ENCODE measurements at places on chromosomes 7 and 10.

DNA sequence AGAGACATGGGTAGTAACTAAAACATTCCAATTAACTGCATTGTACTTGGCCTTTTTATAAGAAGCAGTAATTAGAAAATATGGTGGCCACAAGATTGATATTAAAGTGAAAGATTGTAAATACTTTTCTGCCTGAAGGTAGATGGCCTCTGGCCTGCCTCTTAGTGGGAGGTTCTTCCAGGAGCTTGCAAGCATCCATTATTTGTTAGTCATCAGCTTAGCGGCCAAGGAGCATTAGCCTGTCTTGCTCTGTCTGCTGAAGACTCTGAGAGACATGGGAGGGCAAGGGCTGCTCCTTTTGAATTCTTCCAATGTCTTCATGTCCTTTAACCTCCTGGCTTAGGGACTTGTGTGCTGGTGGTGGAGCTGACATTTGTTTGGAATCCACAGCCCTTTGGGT lies 80.4 kb downstream of the TCF7L2 start:
- peak; percentile 35 for DNase-seq

GRCh38 chr10:47325303-47326291 lies 3.3 kb downstream of the GDF2 start:
- no peak for DNase-seq

DNA sequence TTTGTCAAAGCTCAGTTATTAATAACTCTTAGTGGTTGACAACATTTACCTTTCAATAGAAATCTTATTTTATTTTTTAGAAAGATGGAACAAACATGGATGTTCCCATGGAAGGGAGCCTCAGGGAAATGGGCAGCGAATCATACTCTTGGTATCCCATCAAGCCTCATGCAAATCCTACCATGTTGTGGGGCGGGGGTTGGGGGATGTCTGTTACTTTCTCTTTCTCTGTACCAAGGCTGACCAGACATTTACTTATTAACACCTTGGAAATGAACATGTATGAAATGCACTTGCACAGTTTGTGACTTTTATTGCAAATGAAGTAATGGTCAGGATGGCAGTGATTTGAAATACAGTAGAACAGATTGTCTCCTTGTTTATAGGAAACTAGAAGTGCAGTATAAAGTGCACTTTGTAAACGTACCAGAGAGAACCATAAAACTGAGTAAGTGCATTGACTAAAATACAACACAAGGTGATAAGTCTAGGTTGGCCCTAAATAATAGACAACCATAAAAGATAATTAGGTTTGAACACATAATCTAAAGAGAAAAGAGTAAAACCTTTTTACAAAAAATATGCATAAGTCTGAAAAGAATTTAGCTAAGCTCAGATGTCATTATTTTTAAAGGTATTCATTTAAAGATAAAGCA lies 32.4 kb downstream of the SEMA3D start:
- peak; percentile 50 for DNase-seq

- no peak for DNase-seq
These were observed 43.8 kb downstream of the PRLHR start for GRCh38 chr10:118551535-118552100.

- DNase-seq: peak; percentile 71
These were observed 34.1 kb downstream of the ZRANB1 start for GRCh38 chr10:124975977-124976514.

DNA sequence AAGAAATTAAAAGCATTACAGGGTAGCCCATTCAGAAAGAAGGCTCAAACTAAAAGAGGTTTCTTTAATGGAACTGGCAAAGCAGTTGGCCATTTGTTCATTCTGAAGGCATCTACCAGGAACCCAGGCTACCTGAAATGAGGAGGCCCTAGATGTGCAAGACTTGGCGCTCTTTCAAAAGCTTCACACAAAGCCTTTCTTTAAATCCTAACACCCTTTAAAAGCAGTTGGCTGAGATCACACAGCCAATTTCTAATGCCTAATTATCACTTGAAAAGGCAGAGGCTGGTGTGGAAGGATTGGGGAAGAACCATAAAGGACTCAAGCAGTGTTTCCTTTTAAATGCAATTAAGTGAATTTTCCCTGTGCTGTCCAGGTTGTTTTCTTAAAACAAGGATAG lies 23.2 kb downstream of the PPP1R17 start:
- DNase-seq: no peak

DNA sequence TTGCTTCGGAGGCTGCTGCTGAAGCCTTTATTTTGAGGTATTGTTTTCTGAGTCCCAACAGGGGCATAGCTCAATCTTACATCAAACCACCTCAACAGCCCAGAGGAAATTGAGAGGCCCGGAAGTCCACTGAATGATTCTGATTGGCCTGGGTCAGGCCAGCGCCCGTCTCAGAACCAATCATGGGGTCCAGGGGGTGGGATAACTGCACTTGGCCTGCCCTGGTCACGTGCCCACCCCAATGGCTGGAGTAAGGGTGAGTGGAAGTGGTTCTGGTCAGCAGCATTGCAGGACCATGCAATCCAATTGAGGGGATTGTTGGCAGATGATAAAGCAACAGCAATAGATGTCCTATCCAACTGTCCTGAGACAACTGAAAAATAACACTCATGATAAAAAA lies 190.6 kb downstream of the HERPUD2 start:
- no peak for DNase-seq

DNA sequence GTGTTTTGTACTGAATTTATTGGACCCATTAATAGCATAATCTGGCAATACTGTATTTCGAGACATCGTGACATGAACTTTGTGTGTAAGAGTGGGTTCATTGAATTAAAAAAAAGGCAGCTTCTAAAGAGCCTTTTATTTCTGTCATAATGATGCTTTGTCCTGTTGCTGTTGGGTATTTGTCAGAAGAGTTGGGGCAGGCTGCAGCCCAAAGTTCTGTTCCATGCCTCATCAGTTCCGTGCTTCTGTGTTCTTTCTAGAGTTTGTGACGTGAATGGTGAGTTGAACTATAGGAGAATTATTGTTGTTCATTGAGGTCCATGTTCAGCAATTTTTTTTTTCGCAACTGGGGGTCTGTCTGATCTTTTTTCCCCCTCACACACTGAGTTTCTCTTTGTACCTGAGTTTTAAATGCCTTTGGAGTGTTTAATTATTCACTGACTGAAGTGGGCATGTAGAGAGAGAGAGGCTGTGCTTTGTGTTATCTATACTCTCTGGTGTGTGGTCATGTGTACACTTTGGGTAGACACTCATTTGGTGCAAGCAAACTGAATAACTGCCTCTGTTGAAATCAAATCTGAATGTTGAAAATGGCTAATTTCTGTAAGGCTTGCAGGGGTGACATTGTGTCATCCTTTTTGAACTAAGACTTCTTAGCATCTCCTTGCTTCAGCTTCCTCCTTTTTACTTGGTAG lies 69.8 kb downstream of the ADD3 start:
- no peak for DNase-seq

- DNase-seq: peak; percentile 24
These were observed 138.7 kb downstream of the CHRM2 start for GRCh38 chr7:137007001-137007694.

GRCh38 chr7:94335586-94335985 lies 59.1 kb upstream of the COL1A2 start:
- DNase-seq: no peak

GRCh38 chr10:38072552-38072951 lies 21.6 kb upstream of the ZNF37A start:
- no peak for DNase-seq

DNA sequence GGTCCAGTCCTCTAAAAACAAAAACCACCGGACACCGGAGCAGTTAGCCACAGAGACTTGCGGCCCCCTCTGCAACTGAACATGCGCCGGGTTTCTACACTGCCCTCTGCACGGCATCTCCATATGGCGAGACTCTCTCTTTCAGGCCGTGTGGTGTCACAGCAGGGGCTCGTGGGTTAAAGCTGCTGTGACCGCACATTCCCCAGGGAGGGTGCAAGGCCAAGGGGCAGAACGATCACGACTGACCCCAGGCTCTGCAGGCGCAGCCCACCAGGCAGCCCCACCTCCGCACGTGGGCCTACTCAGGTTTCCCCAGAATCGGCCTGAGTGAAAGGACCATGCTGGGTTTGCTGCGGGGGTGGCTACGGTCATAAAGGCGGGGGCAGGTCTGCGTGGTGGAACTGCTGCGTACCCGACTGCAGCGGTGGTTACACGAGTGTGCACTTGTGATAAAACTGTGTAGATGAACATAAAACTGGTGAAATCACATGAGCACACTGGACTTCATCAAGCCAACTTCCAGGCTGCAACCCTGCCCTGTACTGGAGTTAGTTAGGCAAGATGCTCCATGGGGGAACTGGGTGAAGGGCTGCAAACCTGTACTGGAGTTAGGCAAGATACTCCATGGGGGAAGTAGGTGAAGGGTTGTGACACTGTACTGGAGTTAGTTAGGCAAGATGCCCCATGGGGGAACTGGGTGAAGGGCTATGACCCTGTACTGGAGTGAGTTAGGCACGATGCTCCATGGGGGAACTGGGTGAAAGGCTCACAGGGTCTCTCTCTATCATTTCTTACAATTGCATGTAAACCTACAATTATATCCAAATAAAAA lies 81.4 kb upstream of the PPP2R2D start:
- no peak for DNase-seq

- no peak for DNase-seq
These were observed 80.7 kb downstream of the PHTF2 start for GRCh38 chr7:77879272-77879671.

GRCh38 chr10:75705426-75705825 lies 274.0 kb downstream of the LRMDA start:
- no peak for DNase-seq

DNA sequence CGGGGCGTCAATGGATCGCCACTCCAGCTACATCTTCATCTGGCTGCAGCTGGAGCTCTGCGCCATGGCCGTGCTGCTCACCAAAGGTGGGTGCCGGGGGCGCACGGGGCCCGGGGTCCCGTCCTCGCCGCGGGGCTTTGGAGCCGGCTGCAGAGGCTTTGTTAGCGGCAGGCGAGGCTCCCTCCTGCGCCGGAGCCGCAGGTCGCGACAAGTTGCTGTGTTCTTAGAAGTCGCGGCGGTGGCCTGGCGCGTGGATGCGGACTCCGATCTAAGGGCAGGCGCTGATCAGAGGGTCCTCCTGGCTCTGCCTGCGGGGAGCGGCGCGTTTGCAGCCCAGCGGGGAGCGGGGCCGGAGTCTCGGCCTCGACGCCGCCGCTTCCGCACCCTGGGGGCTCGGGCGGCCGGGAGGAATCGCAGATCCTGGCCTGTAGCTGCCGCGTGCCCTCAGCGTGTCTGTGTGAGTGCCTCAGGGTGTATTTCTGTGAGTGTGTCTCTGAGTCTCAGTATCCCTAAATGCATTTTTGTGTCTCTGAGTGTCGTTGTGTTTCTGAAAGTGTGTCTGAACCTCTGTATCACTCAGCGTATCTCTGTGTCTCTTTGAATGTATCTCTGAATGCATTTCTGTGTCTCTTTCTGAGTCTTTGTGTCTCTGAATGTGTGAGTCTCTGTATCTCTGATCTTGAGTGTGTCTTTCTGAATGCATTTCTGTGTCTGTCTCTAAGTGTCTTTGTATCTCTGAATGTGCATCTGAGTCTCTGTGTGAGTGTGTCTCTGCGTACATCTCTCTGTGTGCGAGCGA lies 766 bp downstream of the BAMBI start:
- DNase-seq: peak; percentile 56

DNA sequence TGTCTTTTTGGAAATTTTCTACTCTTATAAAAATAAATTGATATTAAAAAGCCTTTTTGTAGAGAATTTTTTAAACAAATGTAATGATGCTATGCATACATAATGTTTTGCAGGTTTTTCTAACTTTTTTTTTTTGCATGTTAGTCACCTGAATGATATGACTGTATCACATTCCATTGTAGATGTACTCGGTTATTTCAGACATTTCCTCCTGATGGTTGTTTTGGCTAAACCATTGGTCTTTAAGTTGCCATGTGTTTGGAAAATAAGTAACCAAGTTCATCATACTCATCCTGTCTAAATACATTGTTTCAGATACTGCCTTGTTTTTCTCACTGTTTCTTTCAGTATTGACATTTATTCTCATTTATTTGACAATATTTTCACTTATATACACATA lies 25.8 kb downstream of the NHLRC2 start:
- peak; percentile 74 for DNase-seq

GRCh38 chr10:62384057-62384446 lies 9.9 kb downstream of the ZNF365 start:
- DNase-seq: peak; percentile 98

DNA sequence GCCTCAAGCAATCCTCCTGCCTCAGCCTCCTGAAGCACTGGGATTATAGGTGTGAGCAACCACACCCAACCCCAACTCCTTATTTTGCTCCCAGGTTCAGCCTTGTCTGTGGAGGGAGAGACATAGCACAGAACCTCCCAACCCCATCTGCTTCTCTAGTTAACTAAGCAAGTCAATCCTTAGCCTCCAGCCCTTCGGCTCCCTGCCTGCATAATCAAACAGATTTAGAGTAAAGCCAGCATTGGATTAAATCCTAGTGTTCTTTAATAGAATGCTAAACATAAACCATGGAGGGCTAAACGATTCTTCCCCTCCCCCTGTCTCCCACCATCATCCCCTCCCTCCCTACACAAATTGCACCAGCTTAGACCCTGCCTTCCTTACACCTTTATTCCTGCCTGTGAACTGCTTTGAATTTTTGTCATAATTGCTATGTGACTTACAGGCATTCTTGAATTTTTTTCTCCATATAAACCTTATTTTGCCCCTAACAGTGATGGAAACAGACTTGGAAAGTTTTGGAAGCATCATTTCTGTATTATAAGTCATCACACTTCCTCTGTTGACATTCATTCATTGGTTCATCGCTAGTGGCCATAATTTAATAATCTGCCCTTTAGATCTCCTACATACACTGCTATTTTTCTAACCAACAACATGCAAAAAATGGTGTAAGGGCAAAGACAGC lies 72.6 kb upstream of the TOMM7 start:
- no peak for DNase-seq

- no peak for DNase-seq
These were observed 69.6 kb upstream of the HDAC9 start for GRCh38 chr7:18425838-18426445.

- DNase-seq: no peak
These were observed 45.6 kb downstream of the GPR141 start for GRCh38 chr7:37729181-37729580.

GRCh38 chr7:79988653-79989052 lies 146.0 kb upstream of the GNAI1 start:
- DNase-seq: peak; percentile 64
